Vagina (tissue), 2 donors: ENCODE measurements at places on chromosomes 3 and 15.

- DNase-seq = no peak
Observed at GRCh38 chr15:59528961-59529402, 82.6 kb upstream of the GCNT3 start.

DNA sequence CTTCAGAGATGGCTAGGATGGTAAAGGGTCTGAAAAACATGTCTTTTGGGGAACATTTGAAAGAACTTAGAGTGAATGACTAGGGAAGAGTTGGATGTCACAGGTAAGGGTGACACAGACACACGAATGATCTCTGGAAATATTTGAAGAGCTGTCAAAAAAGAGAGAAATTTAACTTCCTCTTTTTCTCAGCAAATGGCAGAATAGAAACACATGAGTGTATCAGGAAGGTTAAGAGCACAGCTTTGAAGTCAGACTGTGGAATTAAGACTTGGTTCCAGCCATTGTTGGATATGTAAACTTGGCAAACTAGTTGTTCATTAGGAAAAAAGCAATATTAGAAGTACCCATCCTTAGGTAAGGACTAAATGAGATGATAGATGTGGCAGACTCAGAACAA lies 117.7 kb downstream of the IMPG2 start:
- no peak for DNase-seq

DNA sequence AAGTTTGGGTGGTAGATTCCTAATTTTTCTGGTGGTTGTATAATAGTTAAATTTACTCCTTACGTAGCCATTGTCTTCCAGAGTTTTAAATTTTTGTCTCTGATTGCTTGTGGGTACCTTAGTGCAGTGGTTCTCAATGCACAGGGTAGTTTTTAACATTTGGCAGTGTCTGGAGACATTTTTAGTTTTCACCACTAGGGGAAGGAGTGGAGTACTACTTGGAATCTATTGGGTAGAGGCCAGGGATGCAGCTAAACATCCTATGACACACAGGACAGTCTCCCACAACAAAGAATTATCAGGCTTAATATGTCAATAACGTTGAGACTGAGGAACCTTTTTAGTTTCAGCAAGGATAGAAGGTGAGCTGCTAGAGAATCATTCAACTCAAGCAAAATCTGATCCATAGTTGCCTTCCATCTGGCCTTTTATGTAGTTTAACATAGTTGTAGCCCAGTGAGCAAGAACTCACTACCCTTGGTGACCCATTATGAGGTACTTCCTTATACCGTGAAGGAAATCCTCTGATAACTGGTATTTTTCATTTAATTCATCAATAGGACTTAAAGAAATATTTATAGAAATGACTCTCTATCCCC lies 8.6 kb upstream of the STX19 start:
- no peak for DNase-seq

GRCh38 chr15:94703596-94703995 lies 472.2 kb downstream of the MCTP2 start:
- no peak for DNase-seq

DNA sequence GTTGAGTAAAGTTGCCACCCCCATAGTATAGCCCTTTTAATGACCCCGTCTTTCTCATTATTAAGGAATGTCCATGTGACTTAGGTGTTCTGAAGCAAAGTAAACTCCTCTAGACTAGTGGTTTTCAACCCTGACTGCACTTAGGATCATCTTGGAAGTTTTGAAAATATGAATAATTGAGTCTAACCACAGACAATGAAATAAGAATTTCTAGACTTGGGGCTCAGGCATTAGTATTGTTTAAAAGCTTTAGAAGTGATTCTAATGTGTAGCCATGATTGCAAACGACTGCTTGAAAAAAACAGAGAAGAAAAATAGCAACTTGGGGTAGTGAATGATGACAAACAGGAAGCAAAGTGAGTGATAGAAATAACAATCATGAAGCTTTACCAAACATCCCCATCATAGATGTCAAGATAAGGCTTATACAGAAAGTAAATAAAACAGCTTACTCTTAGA lies 35.0 kb downstream of the ALCAM start:
- no peak for DNase-seq
